ENCODE measurements at places on chromosomes 5 and 9.

GRCh38 chr9:86668488-86668887 lies 278.8 kb downstream of the GAS1 start:
- DNase-seq, result no peak

DNA sequence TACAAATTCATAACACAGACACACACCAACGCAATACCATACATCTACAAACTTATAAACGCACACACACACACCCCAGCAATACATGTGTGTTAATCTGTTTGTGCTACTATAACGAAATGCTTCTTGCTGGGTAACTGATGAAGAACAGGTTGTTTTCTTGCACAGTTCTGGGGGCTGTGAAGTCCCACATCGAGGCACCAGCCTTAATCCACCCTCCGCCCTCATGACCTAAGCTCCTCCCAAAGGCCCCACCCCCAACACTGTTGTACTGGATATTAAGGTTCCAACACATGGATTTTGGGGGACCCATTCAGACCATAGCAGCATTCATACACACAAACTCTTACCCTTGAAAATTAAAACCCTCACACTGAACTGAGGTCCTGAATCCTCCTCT lies 38.8 kb upstream of the LPCAT1 start:
- DNase-seq, result no peak

- DNase-seq, result no peak
These were observed 614.2 kb upstream of the CLINT1 start for GRCh38 chr5:158473016-158473635.

GRCh38 chr5:54080831-54081230 lies 229.5 kb downstream of the ARL15 start:
- DNase-seq, result no peak

GRCh38 chr5:143011585-143011984 lies 241.4 kb downstream of the ARHGAP26 start:
- DNase-seq, result no peak

GRCh38 chr5:132477784-132478365 lies 12.7 kb downstream of the IRF1 start:
- no peak for DNase-seq

- DNase-seq, result no peak
These were observed 20.0 kb upstream of the GDNF start for GRCh38 chr5:37859805-37860204.

GRCh38 chr5:79011869-79012268 lies 26.8 kb upstream of the ARSB start:
- no peak for DNase-seq

DNA sequence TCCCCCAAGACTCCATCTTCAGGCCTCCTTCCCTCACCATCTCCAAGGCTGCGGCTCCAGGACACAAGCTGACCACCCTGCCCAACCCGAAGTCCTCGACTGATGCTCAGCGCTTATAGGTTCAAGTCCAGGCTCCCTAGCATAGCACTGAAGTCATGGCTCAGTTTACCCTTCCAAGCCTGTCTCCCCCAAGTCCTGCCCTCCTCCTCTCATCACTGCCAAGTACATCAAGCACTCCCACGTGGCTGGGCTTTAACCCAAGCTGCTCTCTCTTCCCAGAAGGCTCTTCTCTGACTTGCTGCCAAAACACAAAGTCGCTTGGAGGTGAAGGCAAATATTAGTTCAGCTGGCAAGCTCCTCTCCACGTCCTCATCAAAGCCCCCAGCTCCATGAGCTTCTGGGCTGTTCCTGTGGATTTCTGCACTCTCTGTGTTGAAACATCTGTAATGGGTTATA lies 22.1 kb upstream of the MARCHF6 start:
- no peak for DNase-seq

DNA sequence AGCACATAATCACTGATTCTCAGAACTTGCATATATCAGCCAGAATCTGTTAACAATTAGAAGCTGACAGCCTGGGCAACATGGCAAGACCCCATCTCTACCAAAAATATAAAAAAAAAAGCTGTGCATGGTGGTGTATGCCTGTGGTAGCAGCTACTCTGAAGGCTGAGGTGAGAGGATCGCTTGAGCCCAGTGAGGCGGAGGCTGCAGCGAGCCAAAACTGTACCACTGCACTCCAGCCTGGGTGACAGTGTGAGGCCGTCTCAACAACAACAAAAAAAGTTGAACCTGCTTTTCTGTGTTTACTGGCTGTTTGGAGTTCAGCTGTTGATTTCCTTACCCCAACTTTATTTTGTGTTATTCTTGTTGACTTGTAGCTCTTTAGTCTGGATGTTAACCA lies 66.8 kb downstream of the GOLPH3 start:
- DNase-seq, result no peak

GRCh38 chr5:59034498-59035186 lies 451.8 kb downstream of the RAB3C start:
- DNase-seq, result no peak

DNA sequence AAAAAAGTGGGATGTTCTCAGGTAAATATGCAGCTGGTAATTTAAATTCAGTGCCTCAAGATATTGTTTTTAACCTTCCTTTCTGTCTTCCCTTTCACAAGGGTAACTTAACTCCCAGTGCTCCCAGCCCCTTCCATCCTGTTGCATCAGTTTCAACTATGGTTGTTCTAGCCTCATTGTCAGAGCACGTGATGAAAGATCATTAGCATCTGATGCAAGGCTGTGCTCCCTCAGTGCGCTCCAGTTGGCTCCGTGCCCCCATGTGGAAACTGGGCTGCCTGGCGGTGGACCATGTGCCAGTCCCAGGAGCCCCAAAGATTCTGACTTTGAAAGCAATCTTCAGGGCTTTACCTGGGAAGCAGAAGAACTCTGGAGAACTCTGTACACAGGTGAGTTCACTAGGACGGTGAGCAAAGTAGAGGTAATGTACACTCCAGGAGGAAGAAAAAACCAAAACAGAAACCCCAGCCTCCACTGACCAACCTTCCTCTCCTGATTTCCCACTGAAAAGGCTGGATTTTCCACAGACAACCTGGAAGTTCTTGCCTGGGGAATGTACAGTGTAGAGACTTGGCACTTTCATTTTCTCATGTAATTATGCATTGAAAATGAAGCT lies 96.9 kb downstream of the SLC1A3 start:
- no peak for DNase-seq

GRCh38 chr5:37206736-37207135 lies 42.4 kb downstream of the CPLANE1 start:
- DNase-seq, result no peak

DNA sequence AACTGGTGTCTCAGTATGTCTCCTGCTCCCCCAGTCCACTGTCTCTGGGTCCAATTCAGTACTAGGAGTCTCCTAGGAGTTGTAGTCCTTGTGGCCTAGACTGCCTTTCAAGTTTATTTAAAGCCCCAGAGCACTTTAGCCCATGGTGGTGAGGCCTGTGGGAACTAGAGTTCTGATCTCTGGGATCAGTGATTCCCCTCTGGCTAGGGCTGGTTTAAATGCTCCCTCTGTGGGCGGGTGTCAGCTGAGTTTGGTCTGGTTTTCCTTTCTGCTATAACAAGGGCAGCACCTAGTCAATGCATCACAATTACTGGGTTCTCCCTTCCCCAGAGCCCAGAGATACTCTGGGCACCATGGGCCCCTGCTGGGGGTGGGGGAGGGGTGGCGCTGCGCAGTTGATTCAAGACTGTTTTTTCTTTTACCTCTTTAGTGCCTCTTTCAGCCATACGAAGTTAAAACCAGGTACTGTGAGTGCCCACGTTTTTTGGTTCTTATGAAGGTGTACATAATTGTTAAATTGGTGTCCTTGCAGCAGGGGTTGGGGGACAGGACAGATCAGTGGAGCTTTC lies 9.3 kb upstream of the SLC36A3 start:
- no peak for DNase-seq

GRCh38 chr5:110903966-110904365 lies 165.2 kb downstream of the SLC25A46 start:
- no peak for DNase-seq

- no peak for DNase-seq
These were observed 63.5 kb downstream of the ROR2 start for GRCh38 chr9:91886414-91887076.

DNA sequence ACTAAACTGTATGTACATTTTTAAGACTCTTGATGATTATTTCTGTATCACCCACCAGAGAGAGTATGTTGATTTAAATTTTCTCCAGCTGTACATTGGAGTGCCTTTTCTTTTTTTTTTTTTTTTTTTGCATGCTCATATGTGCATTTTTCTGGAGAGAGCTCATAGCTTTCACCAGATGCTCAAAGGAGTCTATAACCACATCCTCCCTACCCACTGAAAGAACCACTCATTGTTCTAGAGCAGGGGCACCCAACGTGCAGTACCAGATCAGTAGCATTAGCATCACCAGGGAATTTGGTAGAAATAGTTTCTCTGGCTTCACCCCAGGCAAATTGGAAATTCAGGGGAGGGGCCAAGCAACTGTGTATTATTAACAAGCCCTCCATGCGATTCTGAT lies 53.9 kb upstream of the TMEM171 start:
- no peak for DNase-seq

GRCh38 chr5:169954786-169955185 lies 25.5 kb downstream of the INSYN2B start:
- DNase-seq, result no peak

DNA sequence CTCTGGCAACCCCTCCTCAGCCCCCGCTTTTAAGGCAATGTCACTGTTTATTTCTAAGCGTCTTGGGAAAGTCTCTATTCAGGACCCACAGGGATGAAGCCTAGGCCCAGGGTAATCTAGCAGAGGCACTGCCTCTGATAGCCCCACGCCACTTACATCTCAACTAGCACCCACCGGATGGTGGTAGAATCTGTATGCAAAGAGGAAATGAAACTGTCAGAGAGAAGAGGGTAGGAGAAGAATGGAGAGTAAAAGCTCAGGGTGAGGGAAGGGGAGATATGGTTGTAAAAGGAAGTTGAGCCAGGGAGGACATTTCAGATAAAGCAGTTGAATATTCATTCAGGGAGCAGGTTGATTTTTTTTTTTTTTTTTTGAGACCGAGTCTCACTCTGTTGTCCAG lies 3.0 kb downstream of the FRRS1L start:
- DNase-seq, result no peak

GRCh38 chr5:129431406-129431805 lies 28.7 kb upstream of the ADAMTS19 start:
- DNase-seq, result no peak

DNA sequence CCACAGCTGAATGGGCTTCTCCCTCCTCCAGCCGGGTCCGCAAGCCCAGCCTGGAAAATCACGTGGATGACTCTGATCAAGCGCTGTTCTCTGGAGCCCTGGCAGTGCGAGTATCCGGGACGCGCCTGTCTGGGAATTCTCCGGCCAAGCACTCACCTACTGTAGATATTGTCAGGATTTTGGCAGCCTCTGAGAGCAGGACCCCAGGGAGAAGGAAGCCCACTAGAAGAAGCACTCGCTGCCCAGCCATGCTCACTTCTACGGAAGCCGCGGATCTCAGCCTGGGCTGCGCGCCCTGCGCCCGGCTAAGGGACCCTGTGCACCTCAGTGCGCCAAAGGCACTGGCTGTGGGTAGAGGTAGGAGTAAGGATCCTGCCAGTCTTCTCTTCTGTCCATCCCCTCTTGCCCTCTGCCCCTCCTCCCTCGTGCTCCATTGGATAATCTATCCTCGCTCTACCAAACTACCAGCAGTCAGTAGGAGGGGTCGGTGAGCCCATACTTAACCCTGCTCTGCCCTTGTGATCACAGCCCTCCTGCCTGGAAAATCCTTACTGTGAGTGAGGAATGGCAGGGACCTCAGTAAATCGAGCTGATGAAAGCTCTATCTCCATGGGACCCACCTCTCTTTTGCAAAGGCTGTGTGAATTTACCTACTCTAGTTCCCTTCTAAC lies at the start of gene UGT3A2:
TSS of gene UGT3A2 (minus strand) at position 343 of the 671 bp plus-strand sequence. CDS start at position 250, 93 bp downstream.
- no peak for DNase-seq

GRCh38 chr5:102869230-102869629 lies 114.1 kb downstream of the PAM start:
- DNase-seq, result no peak

DNA sequence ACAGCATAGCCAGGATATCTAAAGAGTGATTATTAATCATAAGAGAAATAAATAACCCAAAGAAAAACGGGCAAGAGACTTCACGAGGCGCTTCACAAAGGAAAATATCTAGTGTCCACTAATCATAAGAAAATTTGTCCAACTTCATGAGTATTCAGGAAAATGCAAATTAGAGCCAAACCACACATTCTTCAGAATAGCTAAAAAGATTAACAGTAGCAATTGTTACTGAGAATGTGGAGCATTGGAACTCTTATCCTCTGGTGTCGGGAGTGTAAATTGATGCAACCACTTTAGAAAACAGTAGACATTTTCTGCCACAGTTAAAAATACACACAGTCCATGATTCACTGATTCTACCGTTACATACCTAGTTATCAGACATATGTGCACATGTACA lies 145.7 kb downstream of the CWC27 start:
- DNase-seq, result peak; percentile 12

DNA sequence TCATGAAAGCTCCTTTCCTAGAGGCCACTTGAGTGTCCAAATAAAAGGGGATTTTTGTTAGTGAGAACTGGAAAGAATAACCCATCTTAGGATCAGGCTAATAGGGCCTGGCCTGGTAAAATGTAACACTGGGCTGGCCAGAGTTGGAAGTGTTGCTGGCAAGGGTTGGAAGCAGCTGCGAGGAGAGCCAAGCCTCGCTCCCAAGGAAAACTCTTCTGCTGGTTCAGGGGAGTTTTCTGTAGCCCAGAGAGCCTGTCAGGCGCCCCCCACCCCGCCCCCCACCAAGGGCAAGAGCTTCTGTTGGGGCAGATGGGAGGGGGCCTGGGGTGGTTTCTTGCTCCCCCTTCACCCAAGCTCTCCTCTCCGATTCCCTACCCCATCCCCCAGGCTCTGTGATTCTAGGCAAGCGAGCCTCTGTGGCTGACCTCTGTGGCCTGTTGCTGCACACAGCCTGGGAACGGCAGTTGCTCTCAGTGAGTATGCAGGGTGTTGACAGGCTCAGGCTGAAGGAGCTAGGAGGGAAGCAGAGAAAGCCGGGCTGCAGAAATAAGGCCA lies 547.8 kb downstream of the CCDC171 start:
- no peak for DNase-seq

- DNase-seq, result no peak
These were observed 163.8 kb downstream of the SYK start for GRCh38 chr9:90965226-90966030.

DNA sequence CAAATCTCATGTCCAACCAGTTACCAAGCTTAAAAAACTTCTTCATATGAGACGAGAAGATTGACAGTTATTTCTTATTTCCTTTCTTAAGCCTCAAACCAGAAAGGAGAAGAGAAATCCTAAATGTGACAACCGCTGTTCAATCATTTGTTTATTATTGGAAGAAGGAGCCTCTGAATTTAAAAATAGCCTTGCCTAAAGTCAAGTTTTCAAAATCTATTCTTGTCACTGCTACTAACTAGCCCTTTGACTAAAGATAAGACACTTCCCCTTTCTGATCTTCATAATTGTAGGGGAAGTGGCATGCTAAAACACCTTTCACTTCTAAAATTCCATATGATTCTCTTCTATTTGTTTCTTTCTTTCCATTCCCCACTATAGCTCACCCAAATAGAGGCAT lies 106.2 kb upstream of the EMB start:
- no peak for DNase-seq

GRCh38 chr9:16343249-16344237 lies 526.9 kb downstream of the BNC2 start:
- no peak for DNase-seq

- no peak for DNase-seq
These were observed 217.7 kb downstream of the C9orf50 start for GRCh38 chr9:129402931-129403778.

- no peak for DNase-seq
These were observed 23.7 kb upstream of the LOX start for GRCh38 chr5:122101636-122102285.

GRCh38 chr9:122186301-122186700 lies 26.6 kb downstream of the MORN5 start:
- no peak for DNase-seq

- DNase-seq, result no peak
These were observed 20.6 kb downstream of the MEGF9 start for GRCh38 chr9:120693700-120694008.
